ENCODE measurements at places on chromosomes 6 and 20.

DNA sequence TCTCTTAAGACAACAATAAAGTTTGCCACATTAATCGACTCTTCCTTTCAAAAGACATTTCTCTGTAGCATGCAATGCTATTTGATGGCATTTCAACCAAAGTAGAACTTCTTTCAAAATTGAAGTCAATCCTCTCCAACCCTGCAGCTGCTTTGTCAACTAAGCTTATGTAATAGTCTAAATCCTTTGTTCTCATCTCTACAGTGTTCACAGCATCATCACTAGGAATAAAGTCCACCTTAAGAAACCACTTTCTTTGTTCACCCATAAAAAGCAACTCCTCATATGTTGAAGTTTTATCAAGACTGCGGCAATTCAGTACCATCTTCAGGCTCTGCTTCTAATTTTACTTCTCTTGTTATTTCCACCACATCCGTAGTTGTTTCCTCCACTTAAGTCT lies 11.5 kb upstream of the BLOC1S5 start:
- no peak for DNase-seq

GRCh38 chr20:64003960-64004725 lies 23.2 kb downstream of the PRPF6 start:
- no peak for DNase-seq

DNA sequence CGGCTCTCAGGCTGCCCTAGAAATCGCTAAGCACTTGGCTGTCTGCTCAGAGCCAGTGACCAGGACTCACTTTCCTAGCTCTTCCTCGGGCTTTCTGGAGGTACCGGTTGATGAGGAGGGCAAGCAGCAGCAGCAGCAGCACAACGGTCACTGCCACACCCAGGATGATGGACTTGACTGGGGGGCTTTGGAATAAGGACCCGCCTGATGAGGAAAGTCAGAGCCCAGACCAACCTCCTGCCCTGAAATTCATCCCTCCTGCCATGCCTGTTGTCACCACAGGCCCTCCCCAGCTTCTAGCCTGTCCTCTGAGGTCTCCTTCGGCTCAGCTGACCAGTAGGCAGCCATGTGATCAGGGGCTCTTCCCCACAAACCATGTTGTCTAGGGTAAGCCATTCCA lies 16.2 kb downstream of the TREML2 start:
- no peak for DNase-seq

- DNase-seq, result no peak
Observed at GRCh38 chr6:92341201-92341600, 1078.2 kb downstream of the EPHA7 start.

GRCh38 chr6:1227935-1228753 lies 83.8 kb upstream of the FOXQ1 start:
- no peak for DNase-seq

DNA sequence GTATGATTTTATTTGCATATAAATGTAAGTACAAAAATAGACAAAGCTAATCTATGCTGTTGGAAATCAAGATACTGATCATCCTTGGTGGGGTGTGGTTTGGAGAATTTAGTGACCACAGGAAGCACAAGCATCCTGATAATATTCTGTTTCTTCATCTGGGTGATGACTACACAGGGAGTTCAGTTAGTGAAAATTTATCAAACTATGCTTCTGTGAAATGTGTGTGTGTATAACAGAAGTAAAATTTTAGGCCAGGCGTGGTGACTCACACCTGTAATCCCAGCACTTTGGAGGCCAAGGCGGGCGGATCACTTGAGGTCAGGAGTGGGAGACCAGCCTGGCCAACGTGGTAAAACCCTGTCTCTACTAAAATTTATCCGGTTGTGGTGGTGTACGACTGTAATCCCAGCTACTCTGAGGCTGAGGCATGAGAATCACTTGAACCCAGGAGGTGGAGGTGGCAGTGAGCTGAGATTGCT lies 20.6 kb downstream of the ENPP3 start:
- DNase-seq, result no peak

DNA sequence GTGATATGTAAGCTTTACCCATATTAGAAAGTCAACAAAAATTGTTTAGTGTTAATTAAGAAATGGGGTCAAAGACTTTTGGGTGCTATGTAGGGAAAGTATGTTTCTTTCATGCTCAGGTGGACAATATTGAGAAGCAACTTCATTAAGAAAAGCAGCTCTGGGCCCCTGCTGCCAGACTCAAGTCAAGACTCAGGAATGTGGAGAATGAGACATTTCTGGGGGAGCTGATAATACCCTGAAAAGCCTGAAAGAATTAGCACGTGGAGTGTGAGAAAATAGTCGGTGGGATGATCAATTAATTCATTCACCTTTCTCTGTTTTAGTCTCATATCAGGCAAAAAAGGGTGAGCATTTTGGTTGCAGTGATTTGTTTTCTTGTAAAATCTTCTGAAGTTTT lies 175.1 kb upstream of the IMPG1 start:
- no peak for DNase-seq

DNA sequence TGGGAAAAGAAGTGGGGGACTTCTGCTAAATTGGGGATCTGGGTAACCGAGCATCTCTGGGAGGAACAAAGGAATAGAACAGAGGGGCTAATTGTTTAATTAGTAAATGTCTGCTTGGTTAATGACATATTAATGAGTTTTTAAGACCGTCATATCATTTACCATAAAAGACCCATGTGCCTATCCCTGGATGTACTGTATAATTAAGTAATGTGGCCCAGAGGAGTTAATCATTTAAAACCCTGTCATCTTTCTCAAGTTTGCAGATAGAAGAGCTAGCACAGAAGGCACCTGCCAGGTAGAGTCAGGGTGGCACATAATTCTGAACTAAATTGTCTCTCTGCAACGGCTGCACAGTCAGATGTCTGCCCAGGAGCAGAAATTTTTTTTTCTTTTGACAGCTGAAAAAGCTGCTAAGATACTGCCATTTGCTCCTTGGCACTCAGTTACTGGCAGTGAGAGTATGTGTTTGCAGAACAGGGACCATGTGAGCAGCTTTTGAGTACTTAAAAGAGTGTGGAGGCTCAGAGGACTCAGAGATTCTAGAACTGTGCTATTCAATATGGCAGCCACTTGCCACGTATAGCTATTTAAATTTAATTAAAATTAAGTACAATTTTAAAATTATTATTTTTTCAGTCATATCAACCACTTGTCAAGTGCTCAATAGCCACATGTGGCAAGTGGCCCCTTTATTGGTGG lies 202.7 kb upstream of the SLC35B3 start:
- no peak for DNase-seq

DNA sequence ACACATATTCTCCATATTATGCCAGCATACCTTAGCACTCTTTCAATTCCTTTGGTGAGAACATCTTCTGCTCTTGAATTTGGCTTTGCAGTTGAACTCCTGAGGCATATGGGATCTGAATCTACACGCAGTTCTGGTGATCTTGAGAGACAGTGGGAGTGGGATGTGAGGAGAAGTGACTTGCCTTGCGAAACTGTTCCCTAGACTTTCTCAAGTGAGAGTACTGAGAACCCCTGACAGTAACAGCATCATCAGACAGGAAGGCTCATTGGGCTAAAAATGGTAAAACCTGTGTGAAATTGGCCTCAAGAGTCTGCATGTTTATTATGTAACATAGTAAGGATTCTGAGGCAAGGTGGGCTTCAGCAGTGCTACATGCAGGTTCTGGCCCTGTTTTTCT lies 49.1 kb upstream of the CEP85L start:
- no peak for DNase-seq

GRCh38 chr6:8749465-8749864 lies 314.1 kb upstream of the SLC35B3 start:
- no peak for DNase-seq

DNA sequence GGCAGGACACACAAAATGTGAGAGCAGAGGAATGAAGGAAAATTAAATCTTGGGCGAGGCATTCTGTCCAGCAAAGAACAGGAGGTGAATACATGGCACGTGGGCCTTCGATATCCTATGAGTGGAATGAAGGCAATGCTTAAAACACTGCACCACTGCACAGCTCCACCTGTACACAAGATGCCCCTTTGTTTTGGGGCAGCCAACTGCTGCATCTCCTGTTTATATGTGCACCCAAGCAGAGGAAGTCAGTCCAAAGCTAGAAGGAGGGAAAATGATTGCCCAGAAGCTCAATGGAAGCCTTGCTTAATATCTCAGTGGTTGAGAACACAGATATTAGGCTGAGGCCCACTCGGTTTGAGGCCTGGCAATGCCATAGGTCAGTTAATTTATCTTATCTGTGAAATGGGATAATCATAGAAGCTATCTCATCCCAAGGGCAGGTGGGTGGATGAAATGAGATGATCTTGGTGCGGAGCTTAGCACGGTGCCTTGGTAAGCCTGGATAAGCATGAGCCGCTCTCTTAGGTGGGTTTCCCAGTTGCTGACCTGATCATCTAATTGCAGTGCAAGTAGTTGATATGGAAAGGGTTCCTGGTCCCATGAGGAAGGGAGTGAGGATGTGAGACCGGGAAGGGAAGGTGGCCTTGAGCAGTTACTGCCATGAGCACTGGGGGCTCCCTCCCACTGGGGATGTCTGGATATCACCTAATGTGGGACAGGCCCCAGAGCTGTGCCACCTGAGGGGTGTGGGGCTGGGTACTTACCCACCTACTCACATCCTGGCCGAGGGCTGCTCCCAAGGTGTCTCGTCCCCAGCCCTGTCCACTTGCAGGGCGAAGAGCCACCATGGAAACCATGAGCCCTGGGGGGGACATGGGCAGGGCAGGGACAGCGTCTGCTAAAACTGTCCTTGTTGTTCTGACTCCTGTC lies 9.9 kb downstream of the BANF2 start:
- no peak for DNase-seq

DNA sequence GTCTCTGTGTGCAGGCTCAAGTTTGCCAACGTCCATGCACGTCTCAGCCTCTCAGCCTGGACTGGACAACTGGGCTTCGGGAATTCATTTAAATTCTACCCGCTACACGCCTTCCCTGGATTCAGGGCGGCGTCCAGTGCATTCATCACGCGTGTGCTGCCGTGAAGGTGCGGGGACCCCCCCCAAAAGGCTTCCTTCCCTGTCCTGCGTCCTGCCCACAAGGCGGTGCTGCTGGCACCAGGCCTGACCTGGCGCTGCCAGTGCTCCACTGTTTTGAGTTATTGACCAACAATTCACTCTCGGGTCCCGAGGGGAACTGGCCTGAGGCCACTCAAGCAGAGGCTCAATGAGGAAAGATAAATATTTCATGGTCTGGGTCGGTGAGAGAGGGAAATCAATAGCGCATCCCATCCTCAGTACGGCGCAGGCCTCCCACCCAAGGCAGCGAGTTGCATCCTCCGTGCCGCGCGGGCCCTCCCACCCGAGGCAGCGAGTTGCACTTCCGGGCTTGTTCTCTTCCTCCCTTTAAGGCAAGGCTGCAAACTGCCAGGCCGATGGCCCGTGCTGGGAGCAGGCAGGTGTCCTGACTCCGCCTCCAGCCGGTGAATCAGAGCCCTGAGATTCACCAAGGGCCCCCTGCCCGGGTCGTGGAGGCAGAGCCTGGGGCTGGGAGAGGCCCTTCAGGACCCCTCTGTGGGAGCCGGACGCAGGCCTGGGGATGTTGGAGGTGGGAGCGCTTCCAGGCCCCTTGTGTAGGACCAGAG lies 22.8 kb upstream of the BHLHE23 start:
- no peak for DNase-seq

- no peak for DNase-seq
Observed at GRCh38 chr6:157766901-157767774, 55.9 kb upstream of the SNX9 start.

DNA sequence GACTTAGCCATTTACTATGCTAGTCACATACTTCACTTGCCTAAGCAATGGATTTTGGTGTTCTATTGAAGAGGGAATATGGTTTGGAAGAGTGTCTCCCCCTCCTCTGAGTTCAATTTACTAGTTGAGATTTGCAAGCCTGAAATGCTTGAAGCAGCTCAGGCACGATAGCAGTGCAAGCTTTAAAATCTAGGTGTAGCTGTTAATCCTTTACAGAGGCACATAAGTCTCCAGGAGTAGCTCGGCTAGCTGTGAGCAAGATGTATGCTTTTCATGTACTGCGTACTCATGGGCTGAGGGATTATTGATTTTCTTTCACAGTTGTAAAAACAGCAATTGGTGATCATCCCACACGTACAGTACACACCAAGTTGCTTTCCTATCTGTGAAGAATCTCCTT lies 726 bp downstream of the FLRT3 start:
- DNase-seq, result no peak

DNA sequence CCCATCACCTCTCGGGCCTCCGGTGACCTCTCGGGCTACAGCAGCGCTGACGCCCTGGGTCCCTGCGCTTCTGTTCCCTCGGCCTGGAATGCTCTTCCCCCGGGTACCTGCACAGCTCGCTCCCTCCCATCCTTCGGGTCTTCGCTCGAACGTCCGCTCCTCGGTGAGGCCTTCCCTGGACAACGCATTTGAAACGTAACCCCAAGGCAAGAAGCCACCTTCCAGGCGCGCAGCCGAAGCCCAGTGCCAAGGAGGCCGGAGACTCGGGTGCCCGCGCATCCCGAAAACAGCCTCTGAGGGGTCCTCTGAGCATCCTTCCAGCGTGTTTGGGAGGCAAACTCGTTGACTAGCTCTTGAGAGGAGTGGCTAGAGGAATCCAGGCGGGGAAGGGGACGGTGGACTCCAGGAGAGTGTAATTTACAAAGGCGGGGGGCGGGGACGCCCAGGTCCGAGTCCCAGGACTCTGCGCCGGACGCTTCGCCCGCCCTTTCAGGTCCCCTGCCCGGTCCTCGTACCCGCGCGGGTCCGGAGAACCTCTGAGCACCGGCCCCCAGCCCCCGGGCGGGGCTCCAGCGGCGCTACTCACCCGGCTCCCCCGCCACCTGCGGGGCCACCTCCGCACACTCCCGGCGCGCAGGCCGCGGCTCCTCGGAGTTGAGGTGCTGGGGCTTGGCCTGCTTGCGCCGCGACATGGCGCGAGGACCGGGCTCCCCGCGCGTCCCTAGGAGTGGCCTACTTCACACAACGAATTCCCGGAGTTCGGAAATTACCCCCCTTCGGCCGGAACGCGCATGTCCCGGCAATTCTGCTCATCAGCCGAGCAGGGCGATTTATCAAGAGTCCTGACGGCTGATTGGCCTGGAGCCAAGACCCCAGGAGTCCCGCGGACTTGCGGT lies 86.8 kb downstream of the ZFP64 start:
- no peak for DNase-seq

DNA sequence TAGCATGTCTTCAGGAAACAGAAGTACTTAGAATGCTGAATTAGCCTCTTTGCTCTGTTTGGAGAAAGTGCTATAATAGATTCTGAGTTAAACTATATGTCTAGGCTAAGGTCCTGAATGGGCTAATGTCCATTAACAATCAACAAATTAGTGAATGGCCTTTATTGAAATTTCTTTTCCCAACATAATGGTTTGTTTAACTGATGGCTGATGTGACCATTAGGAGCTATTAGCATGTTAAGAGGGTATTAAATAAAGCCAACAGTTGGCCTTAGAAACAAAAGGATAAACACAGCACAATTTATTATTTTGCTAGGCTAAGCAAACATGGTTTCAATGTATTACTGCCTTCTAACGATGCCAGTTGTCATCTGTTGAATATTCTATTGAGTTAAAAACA lies 234.3 kb upstream of the HS3ST5 start:
- DNase-seq, result no peak

- DNase-seq, result no peak
Observed at GRCh38 chr20:1587781-1588532, 30.5 kb upstream of the SIRPD start.

DNA sequence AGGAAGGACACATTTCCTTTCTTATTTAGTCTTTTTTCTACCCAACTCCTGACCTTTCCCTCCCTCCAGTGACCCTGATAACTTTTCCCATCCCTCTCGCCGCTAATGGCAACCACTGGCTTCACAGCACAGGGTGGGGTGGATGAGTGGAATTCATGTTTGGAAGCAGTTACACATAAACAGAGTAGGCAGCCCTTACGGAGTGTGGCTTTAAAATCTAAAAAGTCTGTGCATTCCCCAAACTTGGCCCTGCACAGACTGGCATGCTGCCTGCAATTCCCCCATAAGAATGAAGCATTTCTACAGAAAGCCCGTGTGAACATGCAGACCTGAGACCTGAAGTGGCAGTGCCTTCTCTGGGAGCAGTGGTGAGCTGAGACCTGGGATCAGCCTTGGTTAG lies 275.9 kb upstream of the PRND start:
- DNase-seq, result no peak
